ENCODE measurements at places on chromosomes 7 and 10.

DNA sequence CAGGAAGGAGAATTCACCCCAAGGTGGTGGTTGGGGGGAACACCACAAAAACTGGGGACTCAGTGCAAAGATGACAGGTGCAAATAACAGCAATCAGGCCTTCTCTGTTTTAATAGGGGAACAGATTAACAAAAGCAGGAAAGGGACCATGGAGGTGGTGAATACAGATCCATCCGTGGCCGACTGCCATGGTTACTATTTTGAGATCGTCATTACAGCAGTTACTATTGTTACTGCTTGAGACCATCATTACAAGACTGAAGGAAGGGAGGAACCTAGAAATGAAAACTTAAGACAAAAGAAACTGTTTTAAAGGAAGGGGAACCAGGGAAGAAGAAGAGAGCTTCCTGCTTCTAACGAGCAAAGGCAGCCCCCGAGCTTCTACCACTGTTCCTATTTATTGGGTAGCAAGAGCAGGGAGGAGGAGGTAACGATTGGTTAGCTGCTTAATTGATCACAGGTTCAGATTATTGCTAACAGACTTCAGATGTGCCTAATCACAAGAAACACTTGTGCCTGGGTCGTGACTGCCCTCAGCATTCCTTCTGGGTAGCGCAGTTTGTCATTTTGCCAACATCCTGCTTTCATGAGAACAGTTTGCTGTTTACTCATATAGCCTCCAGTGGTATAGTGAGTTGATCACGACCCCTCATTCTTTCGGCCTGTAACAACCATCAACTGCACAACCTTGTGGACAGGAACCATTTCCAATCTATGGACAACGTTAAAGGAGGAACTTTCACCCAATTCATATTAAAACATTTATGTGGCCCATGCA, 216.3 kb downstream of the CHCHD3 start:
- DNase-seq = no peak

GRCh38 chr10:1212571-1213141, 156.5 kb downstream of the WDR37 start:
- DNase-seq = no peak

DNA sequence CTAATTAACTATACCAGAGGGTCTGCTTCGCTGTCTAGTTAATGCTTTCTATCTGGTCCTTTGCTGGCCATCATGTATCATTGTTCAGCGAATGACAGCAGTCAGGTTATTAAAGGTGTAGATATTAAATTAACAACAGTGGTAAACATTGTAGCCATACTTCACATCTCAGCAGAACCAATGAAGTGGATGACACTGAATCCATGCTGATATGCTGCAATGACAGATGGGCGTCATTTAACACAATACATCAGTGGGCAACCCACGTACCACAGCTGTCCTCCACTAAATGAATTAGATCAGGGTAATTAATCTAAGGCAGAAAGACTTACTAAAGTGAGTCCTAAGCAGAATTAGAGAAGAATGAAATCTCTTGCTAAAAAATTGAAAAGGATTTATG, 767.2 kb downstream of the NXPH1 start:
- DNase-seq = no peak

- DNase-seq = peak; percentile 19
Observed at GRCh38 chr7:143331179-143331801, 15.4 kb downstream of the CLCN1 start.

DNA sequence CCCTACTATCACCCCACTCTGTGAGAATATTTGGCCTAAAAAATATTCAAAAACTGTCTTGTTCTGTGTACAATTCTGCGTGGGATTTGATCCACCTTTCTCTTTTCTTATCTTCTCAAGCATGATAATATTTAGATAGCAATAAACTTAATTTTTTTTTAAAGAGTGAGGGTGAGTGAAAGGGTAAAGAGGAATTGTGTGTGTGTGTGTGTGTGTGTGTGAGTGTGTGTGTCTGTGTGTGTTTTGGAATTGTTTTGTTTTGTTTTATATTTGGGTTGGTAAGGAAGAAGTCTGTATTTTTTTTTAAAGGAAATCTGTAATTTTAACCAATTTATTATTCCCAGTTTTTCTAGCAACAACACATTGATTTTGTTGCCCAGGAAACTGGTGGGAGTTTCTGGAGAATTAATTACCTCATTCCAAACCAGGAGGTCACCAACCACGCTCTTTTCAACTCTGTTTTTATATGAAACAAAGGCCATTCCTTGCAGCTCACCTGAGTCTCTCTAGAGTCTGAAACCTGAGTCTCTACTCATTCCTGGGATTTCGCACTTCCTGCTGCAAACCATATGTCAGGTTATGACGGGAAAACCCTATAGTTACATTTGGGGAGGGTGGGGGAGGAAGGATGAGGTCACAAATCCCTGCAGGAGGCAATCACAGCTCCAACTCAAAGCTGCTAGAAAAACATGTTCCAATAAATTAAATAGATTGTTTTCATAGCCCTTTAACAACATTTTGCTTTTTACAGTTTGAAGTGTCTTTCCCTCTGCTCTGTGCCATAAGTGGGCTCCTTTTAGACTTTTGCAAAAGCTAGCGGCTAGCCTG, 38.1 kb upstream of the XPNPEP1 start:
- no peak for DNase-seq

DNA sequence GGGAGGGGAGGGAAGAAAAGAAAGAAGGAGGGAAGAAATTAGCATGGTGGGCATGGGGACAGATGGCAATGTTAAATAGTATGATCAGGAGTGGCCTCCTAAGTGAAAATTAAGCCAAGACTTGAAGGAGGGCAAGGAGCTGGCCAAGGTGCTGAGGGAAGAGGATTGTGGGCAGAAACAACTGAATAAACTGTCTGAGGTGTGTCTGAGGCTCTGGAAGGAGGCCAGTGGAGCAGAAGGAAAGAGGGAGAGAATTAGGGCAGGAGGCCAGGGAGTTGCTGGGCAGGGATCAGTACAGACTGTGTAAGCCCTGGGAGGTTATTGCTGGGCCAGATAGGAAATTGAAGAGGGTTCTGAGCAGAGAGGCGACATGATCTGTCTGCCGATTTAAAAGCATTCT, 40.6 kb upstream of the VKORC1L1 start:
- DNase-seq = peak; percentile 49

GRCh38 chr10:69333205-69333604, 54.9 kb downstream of the HK1 start:
- DNase-seq = no peak

GRCh38 chr10:69421611-69422308, 5.0 kb upstream of the TACR2 start:
- no peak for DNase-seq
